Hematopoietic multipotent progenitor cell treated with erythropoietin and hydrocortisone succinate and interleukin-3 and kit ligand, for 15 days (in vitro differentiated cells): ENCODE measurements at places on chromosomes 7 and 10.

DNA sequence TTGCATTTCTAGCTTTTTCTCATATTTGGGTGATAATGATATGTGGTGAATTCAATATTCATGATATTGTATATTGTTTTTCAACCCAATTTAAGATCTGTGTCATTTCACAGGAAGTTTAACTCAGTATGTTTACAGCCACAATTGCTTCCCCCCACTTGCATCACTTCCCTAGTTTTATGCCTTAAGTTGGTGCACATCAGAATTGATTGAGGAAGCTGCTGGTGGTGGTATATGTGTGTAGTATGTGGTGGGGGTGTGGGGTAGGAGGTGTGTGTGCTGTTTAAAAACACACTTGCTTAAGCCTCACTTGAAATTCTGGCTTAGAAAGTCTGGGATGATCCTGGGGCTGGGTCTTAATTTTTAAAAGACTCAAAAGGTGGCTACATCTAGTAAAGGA lies 245.1 kb upstream of the AOAH start:
- DNase-seq, result no peak

DNA sequence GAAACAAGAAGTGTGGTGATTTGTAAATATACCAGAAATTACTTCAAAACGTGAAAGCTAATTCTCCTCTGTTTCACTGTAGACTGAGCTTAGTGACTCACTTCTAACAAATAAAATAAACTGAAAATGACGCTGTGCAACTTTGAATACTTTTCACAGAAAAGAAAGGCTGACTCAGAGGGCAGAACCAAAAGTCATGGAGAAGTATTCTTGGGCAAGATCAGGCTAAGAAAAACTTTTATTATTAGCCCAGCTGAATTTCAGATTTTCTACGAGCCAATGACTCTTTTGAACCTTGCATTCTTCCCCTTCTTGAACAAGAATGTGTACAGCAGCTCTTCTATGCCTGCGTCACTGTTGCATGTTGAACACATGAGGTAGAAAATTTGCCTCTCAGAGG lies 527.3 kb upstream of the GHITM start:
- no peak for DNase-seq

DNA sequence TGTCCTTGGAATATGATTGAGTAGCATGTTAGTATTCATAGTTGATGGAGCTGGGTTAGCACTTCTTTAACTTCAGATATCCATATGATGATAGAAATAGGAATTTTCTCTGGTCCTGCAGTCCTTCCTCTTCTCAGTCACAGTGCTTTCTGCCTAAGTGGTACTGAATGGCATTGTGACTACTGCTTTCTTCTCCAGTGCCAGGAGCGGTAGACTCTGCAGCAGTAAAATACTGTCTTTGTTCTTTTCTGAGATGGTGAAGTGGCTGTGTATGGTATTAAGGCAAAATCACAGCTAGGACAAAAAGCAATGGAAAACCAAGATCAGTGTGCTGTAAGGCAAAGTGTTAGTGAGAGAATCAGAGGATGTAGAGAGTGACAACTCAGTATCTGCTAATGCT lies 46.6 kb downstream of the C1GALT1 start:
- no peak for DNase-seq

DNA sequence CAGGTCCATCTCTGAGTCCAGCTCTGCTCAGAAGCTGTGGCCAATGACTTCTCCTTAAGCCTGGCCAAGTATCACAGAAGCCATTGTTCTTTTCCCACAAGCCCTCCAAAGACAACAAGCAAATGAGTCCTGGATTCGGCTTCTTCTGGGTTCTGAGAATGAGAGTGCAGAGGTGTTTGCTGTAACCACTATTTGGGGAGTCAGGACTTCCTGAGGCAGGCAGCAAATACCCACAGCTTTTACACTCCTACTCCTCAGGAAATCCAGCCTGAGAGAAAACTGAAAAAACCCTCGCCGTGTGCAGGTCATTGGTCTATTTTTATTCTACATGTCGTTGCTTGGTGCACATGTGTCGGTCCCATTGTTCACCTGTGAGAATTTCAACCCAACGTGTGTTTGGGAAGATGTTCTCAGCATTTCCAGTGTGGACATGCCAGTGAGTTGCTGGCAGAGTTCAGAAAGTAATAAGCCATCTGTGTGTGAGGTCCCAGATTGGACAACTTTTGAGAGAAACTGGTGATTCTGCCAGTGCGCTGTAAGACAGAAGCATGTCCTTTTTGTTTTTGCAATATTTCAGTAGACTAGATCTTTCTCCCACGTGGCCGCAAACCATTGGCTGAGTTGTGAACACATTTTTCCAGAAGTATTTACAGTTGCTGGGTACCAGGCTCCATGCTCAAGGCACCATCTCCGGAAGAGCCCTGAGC lies 121.6 kb upstream of the LYZL2 start:
- DNase-seq, result no peak

DNA sequence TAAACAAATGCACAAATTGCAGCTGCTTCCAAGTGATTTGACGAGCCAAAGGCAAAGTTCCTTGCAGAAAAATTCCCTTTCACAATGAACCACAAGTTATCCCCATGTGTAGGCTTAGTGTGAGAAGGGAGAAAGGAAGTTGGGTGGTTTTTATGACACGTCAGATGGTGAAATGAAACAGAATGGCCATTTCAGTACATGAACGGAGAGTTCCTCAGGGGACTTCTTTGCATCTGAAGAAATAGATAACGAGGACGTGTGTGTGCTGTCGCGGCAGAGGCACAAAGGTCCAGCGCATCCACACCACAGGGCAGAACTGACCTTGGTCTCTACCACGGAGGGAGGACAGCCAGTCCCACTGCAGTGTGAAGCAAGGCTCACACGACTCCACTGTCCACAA lies 135.9 kb downstream of the PAXIP1 start:
- no peak for DNase-seq

- no peak for DNase-seq
Observed at GRCh38 chr7:24637021-24637420, 63.8 kb downstream of the PALS2 start.

DNA sequence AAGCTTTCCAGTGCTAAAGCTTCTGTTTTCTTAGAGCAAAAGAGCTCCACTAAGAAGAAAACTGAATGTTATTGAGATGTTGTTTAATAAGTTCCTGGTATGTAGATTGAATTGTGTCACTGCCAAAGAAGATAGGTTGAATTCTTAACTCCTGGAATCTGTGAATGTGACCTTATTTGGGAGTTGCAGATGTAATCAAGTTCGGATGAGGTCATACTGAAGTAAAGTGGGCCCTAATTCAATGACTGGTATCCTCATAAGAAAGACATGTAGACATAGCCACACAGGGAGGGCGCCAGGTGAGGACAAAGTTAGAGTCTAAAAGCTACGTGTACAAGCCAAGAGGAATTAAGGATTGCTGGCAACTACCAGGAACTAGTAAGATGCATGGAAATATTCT lies 732.1 kb upstream of the C7orf33 start:
- DNase-seq, result no peak

DNA sequence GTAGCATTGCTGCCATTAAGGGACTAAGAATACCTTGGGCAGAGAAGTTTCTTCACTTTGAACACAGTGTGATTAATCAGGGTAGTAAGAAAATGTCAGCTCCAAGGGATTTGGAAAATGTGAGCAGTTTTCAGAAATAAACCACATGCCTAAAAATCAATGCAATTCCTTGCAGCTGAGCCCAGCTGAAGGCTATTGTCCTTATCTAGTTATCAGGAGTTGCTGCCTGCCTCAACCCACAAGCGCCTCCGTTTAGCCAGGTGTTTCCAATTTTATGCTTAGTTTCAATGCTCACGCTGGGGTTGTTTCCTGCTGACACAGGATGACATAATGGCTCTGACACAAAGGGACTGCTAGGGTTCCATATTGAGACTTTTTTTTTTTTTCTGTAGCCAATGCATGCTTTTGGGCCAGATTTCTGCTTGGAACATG lies 132.3 kb upstream of the ANK3 start:
- no peak for DNase-seq

DNA sequence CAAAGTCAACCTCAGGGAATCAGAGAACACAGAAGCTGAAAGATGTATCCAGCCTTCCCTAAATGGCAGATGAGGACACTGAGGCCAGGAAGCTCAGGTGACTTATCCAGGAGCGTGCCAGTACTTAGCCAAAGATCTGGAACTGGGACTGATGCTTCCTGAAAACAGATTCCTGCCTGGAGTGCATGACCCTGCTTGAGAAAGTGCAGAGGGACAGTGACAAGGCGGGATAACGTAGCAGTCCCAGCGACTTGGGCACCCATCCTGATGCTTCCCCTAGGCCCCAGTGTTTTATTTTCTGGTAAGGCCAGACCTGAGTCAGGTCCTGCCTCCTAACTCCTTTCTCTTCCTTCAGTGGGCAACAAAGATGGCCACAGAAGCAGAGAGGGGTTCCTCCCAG lies 48.6 kb downstream of the KIAA1217 start:
- DNase-seq, result no peak

DNA sequence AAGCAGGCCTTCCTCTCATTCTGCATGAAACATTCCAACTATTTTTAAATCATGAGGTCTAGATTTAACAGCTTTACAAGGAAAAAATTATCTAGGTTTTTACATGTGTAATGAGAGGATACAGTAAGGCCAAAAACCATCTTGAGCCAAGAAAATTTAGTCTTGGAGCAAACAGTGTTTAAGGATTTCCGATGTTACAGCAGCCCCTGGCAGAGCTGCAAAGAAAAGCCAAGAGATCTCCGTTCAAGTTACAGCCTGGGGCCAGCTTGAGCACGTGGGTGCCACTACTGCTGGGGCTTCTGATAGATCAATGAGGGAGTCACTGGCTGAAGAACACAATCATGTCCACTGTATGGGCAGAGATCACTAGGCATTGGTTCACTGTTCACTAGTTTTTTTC lies 156.2 kb downstream of the EVX1 start:
- no peak for DNase-seq

GRCh38 chr7:141563956-141564623 lies 12.9 kb downstream of the AGK start:
- DNase-seq, result no peak

DNA sequence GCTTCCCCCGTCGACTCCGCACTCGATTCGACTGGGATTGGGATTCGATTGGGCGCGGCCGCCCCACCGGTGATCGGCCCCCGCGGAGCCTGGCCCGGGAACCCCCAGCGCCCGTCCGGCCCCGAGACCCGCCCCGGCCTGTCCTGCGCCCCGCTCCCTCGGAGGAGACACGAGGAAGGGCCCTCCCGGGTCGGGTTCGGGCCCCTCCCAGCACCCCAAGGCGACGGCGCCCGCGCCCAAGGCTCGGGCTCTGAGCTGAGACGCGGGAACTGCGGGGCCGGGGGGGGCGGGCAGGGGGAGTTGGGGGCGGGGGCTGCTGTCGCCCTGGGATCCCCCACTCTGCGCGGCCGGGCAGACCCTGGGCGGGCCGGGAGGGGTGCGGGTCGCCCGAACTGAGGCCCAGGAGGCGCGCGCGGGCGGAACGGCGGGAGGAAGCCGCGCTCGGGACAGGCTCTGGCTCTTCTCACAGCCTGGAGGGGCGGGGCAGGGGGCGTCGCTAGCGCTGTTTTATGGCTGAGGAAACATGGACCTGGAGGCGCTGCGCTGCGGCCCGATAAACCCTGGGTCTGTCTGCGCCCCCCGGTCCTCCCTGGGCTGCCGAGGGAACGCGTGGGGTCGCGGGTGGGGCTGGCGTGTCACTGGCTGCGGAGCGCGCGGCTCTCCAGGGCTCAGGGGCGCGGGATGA lies 1.7 kb upstream of the NKX6-2 start:
- DNase-seq, result no peak

GRCh38 chr10:34319197-34319846 lies 495.8 kb downstream of the PARD3 start:
- DNase-seq, result no peak

DNA sequence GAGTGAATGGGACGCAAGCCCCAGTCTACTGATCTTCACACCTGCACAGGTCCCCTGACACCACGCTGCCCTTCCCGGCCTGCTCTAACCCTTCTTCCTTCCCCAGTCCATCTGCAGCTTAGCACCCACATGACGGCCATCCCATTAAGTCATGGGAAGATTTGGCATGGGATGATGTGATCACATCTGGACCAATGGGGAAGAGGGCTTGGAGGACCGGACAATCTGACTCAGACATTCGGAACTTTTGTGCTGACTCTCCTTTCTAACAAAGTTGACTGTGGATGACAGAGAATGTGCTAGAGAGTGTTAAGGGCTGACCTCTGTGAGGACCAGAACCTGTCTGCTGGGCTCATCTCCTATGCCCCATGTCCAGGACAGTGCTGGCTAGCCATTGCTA lies 15.6 kb downstream of the CXCL12 start:
- no peak for DNase-seq

GRCh38 chr10:28580825-28581224 lies 47.9 kb downstream of the WAC start:
- no peak for DNase-seq

- DNase-seq, result no peak
Observed at GRCh38 chr7:85714043-85714578, 527.3 kb upstream of the SEMA3D start.
